CD4-positive, alpha-beta T cell (primary cell): ENCODE measurements at places on chromosomes 12 and 14. TPM values are rescaled to one million over a fixed set of nuclear protein-coding genes. Genes with fewer than 3 reads are reported as not detected.

- H3K27me3 ChIP-seq = no peaks in the 10 kb centered on the region
- H3K4me1 ChIP-seq = no peaks in the 10 kb centered on the region
- no peak overlapping the region for H3K4me3 ChIP-seq
- H3K27ac ChIP-seq = no peak overlapping the region
- DNase-seq = no peak
Observed at GRCh38 chr14:64075613-64076005, 218.6 kb downstream of the ESR2 start.

DNA sequence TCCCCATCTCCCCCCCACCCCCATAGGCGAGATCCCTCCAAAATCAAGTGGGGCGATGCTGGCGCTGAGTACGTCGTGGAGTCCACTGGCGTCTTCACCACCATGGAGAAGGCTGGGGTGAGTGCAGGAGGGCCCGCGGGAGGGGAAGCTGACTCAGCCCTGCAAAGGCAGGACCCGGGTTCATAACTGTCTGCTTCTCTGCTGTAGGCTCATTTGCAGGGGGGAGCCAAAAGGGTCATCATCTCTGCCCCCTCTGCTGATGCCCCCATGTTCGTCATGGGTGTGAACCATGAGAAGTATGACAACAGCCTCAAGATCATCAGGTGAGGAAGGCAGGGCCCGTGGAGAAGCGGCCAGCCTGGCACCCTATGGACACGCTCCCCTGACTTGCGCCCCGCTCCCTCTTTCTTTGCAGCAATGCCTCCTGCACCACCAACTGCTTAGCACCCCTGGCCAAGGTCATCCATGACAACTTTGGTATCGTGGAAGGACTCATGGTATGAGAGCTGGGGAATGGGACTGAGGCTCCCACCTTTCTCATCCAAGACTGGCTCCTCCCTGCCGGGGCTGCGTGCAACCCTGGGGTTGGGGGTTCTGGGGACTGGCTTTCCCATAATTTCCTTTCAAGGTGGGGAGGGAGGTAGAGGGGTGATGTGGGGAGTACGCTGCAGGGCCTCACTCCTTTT is 2.7 kb downstream of the GAPDH start:
- DNase-seq = no peak
- peak overlapping the region; percentile 42 for H3K27ac ChIP-seq

GRCh38 chr14:74364271-74364880 is 16.1 kb downstream of the VRTN start:
- DNase-seq = no peak
- H3K27me3 ChIP-seq = peaks cover 5% of the 10 kb centered on the region
- no peak overlapping the region for H3K4me3 ChIP-seq
- no peak overlapping the region for H3K27ac ChIP-seq
- H3K36me3 ChIP-seq = no peaks in the 10 kb centered on the region

- no peak overlapping the region for H3K4me3 ChIP-seq
- no peaks in the 10 kb centered on the region for H3K36me3 ChIP-seq
- no peak for DNase-seq
- H3K27ac ChIP-seq = no peak overlapping the region
- no peaks in the 10 kb centered on the region for H3K27me3 ChIP-seq
Observed at GRCh38 chr12:116610971-116611541, 51.9 kb downstream of the MAP1LC3B2 start.

GRCh38 chr12:85575120-85576096 is 260.8 kb downstream of the RASSF9 start:
- H3K4me1 ChIP-seq = no peaks in the 10 kb centered on the region
- no peak overlapping the region for H3K27ac ChIP-seq
- no peak overlapping the region for H3K4me3 ChIP-seq
- H3K36me3 ChIP-seq = no peaks in the 10 kb centered on the region
- H3K27me3 ChIP-seq = no peaks in the 10 kb centered on the region

DNA sequence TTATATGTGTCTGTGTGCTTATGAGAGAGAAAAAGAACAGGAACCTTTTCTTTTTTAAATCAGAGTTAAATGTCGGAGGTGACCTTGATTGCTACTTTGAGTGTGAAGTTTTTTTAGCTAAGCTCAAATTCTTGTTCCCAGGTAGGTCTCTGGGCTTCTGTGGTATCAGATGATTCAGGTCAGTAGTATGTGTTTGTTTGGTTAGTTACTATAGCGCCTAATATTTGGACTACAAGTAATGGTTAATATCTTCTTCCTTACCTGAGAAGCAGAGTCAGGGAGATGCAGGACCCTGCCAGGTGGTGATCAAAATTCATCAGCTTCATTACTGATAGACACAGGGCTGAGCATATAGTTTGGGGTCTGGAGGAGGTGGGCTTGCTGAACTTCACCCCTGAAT is 30.8 kb downstream of the ADCK1 start:
- no peak for DNase-seq
- no peaks in the 10 kb centered on the region for H3K4me1 ChIP-seq
- H3K36me3 ChIP-seq = peaks cover 10% of the 10 kb centered on the region
- H3K27ac ChIP-seq = no peak overlapping the region
- no peaks in the 10 kb centered on the region for H3K27me3 ChIP-seq

- H3K4me3 ChIP-seq = no peak overlapping the region
- H3K27ac ChIP-seq = no peak overlapping the region
- H3K27me3 ChIP-seq = no peaks in the 10 kb centered on the region
- no peaks in the 10 kb centered on the region for H3K36me3 ChIP-seq
- H3K4me1 ChIP-seq = peaks cover 50% of the 10 kb centered on the region
Observed at GRCh38 chr14:49865431-49865859, 12.9 kb upstream of the NEMF start.

- peaks cover 6% of the 10 kb centered on the region for H3K4me1 ChIP-seq
- no peaks in the 10 kb centered on the region for H3K27me3 ChIP-seq
- H3K27ac ChIP-seq = no peak overlapping the region
- no peak overlapping the region for H3K4me3 ChIP-seq
Observed at GRCh38 chr12:27797301-27798025, 17.4 kb upstream of the MANSC4 start.

The RBM19 gene
- total RNA-seq = 58.5 TPM

The ARL1 gene
- total RNA-seq = 23.5 TPM
